Myometrial cell (primary cell): ENCODE measurements at places on chromosomes 5 and 9. TPM values are rescaled to one million over a fixed set of nuclear protein-coding genes. Genes with fewer than 3 reads are reported as not detected.

CTNND2 gene
- not detected in 2 replicates for total RNA-seq

PCDHB14 gene
- total RNA-seq, result under 0.01 and 1.7 TPM in 2 replicates

FAM200C gene
- total RNA-seq, result 2.6 and 2.8 TPM in 2 replicates

ATP10B gene
- not detected in 2 replicates for total RNA-seq

LRRC19 gene
- not detected in 2 replicates for total RNA-seq

KCNT1 gene
- not detected in 2 replicates for total RNA-seq

TIMD4 gene
- not detected in 2 replicates for total RNA-seq

CCDC112 gene
- total RNA-seq, result 3.2 and 6.0 TPM in 2 replicates

RANBP17 gene
- total RNA-seq, result 7.2 and 30.7 TPM in 2 replicates

CDKN2A gene
- 52.5 and 58.8 TPM in 2 replicates for total RNA-seq

PCDHAC1 gene
- total RNA-seq, result not detected in 2 replicates

ST8SIA4 gene
- total RNA-seq, result 0.18 TPM in 1 of 2 replicates, not detected in the other

PCDHB7 gene
- total RNA-seq, result under 0.01 and 1.4 TPM in 2 replicates

FPGS gene
- total RNA-seq, result 47.0 and 71.2 TPM in 2 replicates
